ENCODE measurements at places on chromosomes 1 and 21.

DNA sequence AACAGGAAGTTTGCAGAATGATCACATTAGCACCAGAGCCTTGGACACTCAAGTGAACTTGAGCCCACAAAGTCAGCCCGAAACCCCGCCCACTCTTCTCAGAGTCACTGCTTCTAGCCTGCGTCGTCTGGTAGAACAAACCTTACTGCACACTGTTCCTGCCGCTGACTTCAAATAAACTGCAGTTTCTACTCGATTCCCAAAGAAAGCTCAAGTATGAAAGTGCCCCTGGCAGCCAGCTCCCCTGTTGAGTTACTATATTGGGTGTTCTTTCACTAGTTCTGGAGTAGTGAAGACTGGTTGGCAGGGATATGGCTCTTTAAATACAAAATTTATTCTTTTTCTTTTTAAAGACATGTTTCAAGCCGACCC, 164.7 kb downstream of the GALNT2 start:
- peak; percentile 56 for DNase-seq

DNA sequence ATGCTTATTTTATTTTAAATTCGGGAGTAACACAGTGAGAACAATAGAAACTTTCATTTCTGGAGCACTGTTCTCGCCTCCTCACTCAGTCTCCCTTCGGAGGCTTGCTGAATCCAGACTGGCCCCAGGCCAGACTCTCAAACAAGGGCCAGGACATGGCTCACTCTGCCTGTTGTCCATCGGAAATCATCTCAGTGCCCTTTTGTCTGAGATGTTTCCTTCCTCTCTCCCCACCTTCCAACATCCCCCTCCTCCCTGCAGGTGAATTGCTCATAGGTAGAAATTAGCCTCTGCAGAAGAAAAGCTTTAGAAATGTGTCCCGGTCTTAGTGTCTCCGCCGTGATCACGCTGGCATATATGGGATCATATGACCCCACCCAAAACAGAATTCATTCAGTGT, 55.2 kb downstream of the ERG start:
- DNase-seq, result no peak

GRCh38 chr21:40191196-40191595, 324.0 kb downstream of the PCP4 start:
- DNase-seq, result no peak

DNA sequence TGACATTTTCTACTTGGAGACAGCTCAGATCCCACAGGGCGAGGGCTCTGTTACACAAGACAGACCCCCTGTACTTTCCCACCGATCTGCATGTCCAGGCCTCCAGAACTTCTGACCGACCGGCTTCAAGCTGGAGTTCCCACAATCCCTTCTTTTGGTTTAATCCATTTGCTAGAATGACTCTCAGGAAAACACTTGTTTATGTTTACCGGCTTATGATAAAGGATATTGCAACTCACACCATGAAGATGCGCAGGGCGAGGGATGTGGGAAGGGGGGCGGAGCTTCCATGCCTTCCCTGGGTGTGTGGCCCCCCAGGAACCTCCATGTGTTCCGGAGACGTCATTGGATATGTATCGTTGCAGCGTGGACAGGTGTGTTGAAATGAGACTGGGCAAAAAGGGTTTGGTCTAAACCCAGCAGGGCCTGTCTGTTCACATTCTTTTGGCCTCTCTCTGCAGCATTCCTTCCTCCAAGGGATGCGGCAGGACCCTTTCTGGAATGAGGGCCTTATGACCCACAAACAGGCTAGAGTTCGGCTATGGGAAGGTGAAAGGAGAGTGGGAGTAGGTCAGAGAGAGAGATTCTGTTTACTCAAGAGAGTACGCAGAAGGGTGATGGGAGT, 7.5 kb upstream of the IGSF5 start:
- no peak for DNase-seq

DNA sequence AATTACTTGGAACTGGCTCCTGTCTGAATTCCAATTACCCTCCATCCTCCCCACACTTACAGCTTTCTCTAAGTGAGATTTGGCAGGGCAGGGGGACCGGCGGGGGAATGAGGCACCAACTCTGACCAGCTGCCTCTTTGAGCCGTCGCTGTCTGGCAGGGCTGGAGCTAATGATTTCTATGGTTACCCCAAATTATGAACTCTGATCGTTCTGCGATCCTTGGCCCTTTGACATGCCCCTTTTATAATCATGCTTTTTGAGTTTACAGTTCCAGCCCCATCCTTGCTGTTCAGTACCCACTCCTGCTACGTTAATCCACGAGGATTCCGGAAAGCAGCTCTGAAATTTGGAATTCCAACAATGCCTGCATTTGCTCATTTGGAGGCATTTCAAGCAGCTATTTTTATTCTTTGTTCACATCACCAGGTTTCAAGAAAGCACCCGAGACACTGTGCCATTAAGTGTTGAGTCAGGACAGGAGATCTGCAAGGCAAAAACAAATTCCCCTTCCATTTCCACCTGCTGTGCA, 54.6 kb upstream of the LBR start:
- DNase-seq, result no peak

DNA sequence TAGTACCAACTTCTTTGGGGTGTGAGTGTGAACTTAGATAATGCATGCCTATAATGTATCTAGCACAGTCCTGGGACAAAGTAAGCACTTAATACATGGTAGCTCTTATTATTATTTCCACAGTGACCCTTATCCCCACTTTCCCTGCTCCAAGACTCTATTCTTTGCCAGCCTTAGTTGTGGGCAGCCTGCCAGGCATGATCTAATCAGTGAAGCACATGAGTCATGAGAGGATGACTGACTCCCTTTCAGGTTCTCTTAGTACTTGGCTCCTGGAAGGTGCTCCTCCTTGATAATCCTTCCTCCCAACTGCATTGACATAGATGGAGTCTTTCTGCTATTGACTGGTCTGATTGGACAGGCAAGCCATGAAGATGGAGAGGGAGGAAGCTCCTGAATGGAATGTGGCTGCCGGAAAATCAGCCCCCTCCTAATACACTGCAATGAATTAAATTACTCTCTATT, 17.4 kb upstream of the GNG12 start:
- DNase-seq, result peak; percentile 52

Measured in inflammatory macrophage treated with lipopolysaccharide for 4 hours (primary cell).